ENCODE measurements at places on chromosomes 3 and 15.

GRCh38 chr15:64453689-64454037 is 6.7 kb upstream of the ZNF609 start:
- no peak for DNase-seq

GRCh38 chr3:77096145-77096544 is 56.2 kb downstream of the ROBO2 start:
- DNase-seq, result no peak

GRCh38 chr3:152713989-152714388 is 120.9 kb upstream of the P2RY1 start:
- DNase-seq, result no peak

GRCh38 chr15:52642386-52643361 is 36.5 kb downstream of the ATOSA start:
- no peak for DNase-seq

GRCh38 chr3:23748398-23749110 is 57.2 kb upstream of the UBE2E1 start:
- DNase-seq, result no peak

DNA sequence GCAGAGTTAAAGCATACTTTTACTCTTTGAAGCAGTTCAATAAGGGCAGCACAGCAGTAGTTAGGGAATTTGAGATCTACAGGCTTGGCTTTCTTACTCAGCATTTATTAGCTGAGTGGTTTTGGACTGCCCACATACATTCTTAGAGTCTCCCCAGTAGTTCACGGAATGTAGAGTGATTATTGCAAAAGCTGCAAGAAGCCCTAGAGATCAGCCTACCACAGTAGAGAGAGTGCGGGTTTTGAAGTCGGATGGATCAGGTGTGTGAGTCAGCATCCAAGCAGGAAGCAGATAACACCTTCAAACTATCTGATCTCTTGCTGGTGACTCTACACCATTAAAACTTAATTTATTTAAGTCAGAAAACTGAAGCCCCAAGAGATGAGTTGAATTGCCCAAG is 171.9 kb downstream of the SYNPR start:
- no peak for DNase-seq

- no peak for DNase-seq
Measured at GRCh38 chr3:125054449-125055329, 1.1 kb downstream of the HEG1 start.

GRCh38 chr15:25057574-25057973 is 102.8 kb downstream of the SNRPN start:
- no peak for DNase-seq

DNA sequence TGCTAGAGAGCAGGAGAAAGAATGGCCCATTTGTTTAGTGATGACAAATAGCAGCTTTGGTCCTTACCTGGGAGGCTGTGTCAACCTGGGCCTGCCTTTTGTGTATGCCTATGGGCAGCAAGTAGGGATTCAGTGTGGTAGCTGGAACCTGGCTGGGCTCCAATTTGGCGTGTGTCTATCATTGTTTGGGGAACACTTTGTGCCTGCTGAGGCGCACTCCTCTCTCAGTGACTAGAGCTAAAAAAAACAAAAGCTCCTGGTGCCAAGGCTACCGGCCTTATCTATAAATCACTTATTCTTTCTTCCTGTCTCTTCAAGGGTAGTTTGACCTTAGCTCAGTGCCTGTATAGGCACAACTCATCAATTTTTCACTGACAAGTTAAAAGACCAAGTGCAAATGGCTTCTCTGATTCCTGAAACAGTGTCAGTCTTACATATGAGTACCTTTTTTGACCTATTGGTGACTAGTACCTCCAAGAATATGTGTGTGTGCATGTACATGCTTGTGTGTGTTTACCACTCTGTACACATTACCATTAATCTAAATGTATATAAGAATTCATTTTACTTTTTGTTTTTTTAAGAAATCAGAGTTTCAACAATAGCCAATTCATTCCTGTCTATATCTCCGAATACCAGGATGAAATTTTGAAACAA is 54.6 kb downstream of the GMNC start:
- DNase-seq, result no peak

GRCh38 chr15:86624261-86625036 is 544.8 kb downstream of the AGBL1 start:
- DNase-seq, result peak; percentile 3

DNA sequence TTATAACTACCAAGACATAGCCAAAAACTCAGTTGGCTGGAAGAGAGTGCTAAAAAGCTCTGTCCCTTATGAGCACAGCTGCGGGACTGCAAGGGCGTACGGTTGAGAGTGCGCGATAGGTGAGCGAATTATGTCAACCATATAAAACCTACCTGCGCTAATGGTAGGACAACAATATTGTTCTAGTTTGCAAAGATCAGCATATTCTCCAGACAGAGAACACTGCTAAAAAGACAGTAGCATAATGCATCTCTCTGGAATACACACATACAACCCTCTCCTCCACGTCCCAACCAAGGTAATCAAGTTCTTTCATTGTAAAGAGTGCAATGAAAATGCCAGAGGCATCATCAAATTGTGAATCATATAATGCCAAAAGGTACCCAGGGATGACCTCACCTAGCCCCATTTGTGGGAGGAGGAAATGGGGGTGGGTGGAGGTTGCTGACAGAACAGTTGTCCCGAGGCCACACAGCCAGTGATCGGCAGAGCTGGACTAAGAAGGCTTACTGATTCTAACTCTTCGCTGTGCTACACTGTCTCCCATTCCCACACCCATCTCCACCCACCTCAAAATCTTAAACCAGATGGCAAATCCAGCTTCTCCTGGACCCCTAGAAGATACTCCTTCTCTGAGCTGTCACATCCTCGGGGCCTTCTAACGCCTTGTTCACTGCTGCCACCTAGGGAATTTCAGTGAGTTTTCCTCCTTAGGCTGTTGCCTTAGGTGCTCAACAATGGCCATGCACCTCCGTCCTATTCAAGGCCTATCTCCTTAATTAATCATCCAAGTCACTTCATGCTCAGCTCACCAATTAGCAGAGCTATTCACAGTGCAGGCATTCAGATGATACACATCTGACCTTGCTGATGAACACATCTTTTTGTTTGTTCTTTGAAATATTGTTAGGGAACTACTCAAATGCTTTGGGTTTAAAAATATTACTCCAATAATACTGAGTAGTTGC is 60.7 kb downstream of the RPL22L1 start:
- DNase-seq, result no peak

- no peak for DNase-seq
Measured at GRCh38 chr3:132378846-132379245, 38.5 kb upstream of the DNAJC13 start.

DNA sequence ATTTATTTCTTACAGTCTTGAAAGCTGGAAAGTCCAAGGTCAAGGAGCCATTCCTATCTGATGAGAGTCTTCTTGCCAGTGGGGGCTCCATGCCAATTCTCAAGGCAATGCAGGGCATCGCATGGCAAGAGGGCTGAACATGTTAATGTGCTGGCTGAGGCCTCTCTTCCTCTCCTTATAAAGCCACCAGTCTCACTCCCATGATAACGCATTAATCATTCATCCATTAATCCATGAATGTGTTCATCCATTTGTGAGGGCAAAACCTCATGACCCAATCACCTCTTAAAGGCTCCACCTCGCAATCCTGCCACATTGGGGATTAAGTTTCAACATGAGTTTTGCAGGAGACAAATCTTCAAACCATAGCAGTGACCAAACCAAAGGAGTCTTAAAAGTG is 118.3 kb downstream of the PROS1 start:
- DNase-seq, result no peak

GRCh38 chr15:74902295-74903075 is 4.2 kb downstream of the FAM219B start:
- DNase-seq, result no peak
